RPMI8226 (cell line): ENCODE measurements at places on chromosomes 3 and 15.

DNA sequence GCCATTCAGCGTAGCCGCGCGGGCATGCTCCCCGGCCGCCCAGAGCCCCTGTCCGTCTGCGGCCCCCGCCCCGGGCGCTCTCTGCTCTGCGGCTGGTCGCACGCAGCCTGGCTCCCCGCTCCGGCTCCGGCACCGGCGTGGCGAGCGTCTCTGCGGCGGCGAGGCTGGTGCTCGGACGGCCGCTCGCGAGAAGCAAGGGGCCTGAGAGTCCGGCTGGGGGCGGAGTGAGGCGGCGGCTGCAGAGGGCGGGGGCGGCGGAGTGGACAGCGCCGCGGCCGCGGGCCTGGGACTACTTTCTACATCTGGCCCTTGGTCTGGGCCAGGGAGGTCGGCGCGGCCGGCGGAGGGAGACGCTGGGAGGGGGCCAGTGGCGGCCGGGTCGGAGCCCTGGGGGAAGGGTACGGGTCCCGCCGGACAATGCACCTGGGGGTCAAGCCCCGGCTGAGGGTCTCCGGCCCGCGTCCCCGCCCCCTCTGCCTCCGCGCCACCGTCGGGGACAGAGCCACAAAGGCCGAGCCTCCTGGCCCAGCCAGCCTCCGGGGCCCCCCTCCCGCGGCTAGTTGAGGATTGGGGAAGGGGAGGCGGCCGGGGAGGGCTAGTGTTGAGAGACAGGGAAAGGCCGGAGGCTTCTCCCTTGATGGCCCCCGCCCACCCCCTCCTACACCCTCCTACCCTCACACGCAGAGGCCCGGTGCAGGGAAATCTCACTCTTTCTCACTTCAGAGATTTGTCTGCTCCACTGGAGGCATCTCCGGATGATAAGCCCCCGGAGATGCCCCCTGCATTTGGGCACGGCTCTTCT is at the start of gene PRTG:
Gene PRTG (minus strand): TSS at position 226 of the 802 bp plus-strand sequence. CDS start 221 bp downstream, at position 5.
- no peak for DNase-seq

- no peak for DNase-seq
Observed at GRCh38 chr3:100957261-100957986, 35.8 kb downstream of the ABI3BP start.

DNA sequence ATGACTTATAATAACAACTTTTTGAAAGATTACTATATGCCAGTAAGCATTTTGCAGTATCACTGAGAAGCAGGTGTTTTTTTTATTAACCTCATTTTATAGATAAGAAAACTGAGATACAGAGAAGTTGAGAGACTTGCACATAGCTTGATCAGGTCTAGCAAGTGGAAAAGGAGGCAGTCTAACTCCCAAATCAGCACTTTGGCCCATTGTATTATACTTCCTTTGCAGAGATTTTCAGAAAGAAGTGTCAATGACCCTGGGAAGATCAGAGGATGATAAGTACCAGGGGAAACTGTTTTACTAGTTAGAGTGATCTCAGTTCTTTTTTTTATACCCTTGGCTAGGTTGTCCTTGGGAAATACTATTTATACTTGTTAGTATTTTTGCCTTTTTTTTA is 358.7 kb downstream of the SQOR start:
- DNase-seq, result no peak

DNA sequence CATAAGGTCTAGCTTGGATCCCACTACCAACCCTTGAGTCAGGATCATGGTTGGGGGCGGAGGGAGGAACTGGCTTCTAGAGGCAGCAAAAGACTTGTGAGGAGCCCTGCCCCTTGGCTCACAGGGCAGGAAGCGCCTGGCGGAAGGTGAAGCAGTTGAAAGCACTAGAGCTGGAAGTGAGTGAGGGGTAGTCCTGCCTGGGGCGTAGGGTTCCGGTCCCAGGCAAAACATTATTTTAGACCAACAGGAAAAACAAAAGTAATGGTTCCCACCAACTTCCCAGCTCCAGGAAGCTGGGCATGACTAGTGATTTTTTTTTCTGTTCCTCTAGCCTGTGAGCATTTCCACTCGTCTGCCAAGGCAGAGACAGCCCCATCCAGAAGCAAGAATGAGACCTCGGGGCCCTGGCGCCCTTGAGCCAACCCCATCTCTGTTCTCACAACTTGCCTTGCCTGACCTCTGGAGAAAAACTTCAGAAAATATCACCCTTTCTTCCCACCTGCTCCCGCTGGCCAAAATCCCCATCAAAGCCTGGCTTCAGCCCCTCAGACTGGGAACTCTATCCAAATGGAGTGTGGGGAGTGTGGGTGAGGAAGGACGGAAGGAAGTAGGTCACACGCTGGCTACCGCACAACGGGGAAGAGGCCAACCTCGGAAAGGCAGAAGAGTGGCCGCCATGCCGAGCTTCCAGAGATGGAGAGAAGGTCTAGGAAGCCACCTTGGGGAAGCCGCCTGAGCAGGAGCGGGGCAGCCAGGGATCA is 57.5 kb downstream of the RBPMS2 start:
- no peak for DNase-seq

GRCh38 chr15:84761607-84762131 is 13.3 kb downstream of the ZNF592 start:
- DNase-seq, result no peak

GRCh38 chr15:71443538-71443937 is 328.3 kb downstream of the THSD4 start:
- DNase-seq, result peak; percentile 74

DNA sequence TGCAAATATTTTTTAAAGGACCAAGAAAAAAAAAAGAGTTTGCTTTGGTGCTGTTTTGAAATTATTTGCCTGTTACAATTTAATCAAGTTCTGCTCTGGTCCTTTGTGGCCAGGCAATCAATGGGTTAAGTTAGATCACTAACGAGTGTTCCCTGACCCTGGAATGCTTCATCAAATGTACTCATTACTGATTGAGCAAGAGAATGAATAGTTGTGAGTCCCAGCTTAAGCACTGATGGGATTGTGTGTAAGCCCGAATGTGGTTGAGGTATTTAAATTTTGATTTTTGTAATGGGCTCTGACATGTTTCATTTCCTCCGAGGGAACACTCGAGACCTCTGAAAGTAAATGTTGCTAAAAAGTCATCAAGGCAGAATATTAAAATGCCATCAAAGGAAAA is 699.1 kb downstream of the MCTP2 start:
- no peak for DNase-seq

DNA sequence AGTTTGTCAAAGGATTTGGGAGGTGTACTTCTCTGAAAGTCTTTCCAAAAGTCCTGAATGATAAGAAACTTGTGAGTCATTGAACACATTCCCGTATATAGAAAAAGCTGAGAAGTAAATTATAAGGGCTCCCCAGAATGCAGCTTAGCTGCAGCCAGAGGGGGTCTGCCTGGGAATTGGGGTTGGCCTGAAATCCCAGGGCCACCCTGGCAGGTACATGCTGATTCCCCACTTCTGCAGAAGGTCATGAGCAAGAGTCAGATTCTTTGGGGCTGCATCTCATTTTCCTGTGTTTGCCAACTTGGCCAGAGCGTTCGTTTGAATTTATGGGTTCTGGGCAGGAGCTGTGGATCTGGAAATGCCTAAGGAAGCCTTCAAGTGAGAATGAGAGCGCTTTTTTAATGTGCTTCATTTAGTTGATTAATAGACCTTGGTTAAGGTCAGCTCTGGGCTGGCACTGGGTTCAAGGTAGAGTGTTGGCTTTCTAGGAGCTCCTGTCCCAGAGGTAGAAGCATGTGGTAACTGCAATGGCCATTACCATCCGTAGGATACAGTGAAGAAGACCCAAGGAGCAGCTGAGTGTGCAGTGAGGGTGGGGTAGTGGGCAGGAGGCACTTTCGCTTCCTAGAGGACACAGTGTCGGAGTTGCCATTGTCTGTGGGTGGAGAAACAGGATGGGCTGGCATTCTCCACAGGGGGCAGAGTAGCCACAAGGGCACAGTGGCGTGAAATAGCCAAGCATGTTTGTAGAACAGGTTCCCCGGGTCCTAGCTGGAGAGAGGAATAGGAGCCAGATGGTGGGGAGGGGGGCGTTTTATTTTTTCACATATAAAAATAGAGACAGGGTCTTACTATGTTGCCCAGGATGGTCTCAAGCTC is 3.2 kb downstream of the SLC6A6 start:
- DNase-seq, result no peak

DNA sequence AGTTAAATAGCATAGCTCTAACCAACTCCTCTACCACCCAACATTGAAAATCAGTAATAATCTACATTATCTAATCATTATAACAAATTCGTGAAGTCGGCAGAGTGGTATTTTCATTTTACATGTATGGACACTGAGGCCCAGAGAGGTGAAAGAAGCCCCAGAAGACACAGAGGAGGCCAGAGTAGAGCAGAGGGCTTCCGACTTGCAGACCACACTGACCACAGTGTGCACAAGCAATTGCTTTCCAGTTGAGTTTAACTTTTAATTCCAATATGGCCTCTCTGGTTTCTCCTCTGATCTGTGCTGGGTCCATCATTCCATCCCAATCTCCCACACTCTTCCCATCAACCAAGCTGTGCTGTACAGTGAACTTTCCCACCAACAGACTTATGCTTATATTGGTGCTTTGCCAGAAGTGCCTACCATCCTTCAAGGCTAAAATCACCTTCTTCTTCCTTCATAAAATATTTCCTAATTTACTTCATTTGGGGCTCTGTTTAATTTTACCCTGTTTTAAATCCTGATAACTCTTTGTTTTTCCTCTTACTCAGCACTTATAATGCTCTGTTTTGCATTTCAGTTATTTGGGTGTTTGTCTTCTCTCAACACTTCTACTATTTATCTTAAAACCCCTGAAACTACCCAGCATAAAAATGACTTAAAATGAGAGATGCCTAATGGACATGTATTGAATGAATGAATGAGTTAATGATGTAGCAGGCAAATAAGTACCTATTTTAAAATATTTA is 81.8 kb upstream of the TNFSF10 start:
- no peak for DNase-seq

DNA sequence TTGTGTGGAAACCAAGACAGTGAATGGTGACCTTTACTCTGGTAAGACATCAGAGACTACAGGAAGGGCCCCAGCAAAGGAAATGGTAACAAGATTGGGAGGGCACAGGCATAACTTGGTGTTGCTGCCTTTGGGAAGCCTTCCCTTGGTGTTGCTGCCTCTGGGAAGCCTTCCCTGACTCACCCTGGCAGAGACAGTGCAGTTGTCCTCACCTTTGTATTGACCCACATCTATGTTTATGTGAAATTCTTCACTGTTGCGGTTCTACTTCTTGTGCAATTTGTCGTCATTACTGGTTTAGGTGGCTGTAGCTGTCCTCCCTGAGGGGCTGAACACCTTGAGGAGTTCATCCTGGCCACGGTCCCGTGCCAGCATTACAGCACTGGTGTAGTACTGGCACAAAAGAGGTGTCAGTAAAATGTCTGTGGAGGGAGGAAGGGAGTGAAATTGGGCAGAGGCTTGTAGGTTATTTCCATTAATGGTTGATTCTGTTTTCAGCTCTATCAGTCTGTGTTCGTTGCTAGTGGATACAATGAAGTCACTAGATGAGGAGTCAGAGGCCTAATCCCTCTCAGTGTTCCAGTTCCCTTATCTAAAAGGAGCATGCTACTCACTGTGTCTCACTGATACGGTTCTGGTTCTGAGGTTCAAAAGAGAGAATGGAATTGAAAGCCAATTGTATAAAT is 21.6 kb downstream of the IFT122 start:
- DNase-seq, result no peak

DNA sequence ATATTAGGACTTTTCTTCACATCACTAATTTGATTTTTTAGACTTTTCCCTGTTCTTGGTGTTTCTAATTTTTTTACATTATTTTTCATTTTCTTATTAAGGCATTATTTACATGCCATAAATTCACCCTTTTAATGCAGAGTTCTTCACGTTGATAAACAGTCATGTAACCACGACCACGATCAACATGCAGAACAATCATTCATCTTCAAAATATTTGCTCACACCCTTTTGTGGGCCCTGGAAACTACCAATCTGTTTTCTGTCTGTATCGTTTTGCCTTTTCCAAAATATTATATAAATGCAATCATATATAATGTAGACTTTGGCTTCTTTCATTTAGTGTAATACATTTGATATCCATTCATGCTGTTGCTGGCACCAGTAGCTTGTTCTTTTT is 48.7 kb downstream of the ARRDC4 start:
- DNase-seq, result no peak

- DNase-seq, result no peak
Observed at GRCh38 chr3:37707428-37708372, 154.0 kb upstream of the CTDSPL start.

- DNase-seq, result no peak
Observed at GRCh38 chr3:60188803-60189202, 1062.4 kb downstream of the FHIT start.
